ENCODE measurements at places on chromosomes 7 and 10.
A peak's percentile ranks its signal among the peaks of the same experiment; 100 is the strongest.

GRCh38 chr10:21292763-21293517, 232.5 kb downstream of the SKIDA1 start:
- DNase-seq: peak; percentile 90

DNA sequence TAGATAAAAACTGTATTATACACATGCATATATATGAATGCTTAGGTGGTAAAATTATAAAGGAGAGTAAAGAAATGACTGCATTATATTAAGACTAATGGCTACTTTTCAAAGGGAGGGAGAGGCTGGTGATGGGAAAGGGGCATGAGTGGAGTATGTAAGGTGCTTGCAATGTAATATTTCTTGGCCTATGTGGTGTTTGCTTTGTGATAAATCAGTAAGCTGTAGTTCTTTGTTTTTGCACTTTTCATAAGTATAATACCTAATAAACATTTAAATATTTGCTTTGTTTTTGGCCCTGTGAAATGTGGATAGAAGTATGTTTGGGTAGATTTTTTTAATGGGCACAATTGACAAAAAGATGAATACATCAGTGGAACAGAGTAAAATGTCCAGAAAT, 25.9 kb downstream of the AGBL3 start:
- no peak for DNase-seq

DNA sequence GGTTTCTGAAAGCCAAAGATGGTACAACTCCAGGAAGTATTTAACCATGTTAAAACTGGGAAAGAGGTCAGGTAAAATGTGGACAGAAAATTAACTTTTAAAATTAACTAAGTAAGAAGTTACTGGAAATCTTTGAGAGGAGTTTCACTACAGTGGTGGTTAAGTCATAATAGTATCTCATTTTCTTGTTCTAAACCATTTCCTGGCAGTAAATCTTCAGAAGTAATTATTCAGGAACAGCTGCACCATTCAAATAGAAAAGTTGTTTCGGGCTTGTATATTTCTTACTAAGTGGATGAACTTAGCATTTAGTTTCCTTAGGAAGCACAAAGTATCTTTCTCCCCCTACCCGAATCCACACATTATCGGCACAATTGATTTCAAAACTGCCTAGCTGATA, 27.1 kb downstream of the COPG2 start:
- DNase-seq: no peak

- DNase-seq: no peak
Observed at GRCh38 chr10:118939211-118940007, 90.1 kb upstream of the NANOS1 start.

GRCh38 chr7:132472463-132473120, 103.7 kb downstream of the PLXNA4 start:
- no peak for DNase-seq

DNA sequence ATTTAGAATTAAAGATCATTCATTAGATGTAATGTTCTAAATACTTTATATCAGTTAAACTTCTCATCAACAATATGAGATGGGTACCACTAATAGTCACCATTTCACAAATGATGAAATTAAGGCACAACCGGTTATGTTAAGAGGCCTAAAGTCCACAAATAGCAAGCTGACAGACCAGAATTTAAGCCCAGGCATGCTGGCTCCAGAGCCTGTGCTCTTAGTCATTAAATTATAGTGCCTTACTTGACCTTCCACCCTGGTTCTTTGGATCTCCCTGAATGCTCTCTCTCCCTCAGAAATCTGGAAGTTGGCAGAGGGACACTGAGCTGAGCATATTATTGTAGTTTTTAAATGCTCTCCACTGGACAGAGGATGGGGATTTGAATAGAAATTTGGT, 3.6 kb downstream of the LIPN start:
- DNase-seq: peak; percentile 19

GRCh38 chr7:55534262-55534915, 37.9 kb downstream of the VOPP1 start:
- DNase-seq: no peak

- no peak for DNase-seq
Observed at GRCh38 chr7:17275749-17276671, 22.4 kb upstream of the AHR start.

DNA sequence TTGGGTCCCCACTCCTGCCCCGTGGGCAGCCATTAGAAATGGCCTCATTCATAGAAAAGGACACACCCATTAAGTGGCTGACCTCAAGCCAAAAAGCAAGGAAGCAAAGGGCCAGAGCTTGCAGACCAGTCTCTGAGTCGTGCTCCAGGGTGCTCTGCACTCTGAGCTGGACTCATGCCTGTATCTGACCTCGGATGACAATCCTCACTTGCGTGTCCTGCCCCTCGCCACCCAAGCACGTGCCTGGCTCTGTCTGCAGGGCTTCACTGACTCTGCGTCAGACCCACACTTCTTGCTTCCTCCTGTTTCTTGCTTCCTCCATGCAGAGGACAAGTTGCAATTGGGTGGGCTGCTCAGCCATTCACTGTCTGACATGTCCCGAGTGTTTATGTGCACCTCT, 138.8 kb downstream of the OAT start:
- DNase-seq: no peak

DNA sequence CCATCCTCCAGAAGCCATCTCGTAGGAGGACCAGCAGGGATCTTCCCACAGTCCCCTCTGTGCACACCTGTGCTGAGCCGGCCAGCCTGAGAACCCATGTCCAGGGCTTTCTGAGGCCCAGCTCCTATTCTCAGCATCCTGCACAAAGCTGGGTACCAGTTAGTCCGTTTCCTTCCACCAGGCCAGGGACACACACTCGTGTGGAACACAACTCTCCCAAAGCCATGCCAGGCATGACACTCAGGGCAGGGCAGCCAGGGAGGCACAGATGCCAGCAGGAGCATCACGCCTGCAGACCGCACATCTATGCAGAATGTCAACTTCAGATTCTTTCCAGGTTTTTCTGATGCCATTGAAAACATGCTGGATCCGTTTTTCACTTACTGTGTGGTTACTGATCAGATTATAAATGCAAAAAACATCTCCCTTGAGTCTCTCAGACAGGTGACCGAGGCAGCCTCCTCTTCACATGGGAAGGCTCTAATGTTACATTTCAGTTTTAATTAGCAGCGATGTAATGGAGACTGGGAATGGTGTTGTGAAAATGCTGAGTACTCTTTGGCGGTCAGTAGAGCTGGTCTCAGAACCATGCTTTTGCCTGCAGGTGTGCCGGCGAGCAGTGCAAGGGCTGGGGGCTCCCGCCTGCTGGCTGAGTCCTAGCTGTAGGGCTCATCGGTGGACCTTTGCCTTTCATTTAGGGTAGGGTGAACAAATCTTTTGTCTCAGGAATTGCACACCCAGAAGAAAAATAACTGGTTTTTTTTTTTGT, 3.3 kb upstream of the SUN1 start:
- DNase-seq: no peak

GRCh38 chr7:101882595-101883564, 65.5 kb downstream of the CUX1 start:
- DNase-seq: peak; percentile 79

DNA sequence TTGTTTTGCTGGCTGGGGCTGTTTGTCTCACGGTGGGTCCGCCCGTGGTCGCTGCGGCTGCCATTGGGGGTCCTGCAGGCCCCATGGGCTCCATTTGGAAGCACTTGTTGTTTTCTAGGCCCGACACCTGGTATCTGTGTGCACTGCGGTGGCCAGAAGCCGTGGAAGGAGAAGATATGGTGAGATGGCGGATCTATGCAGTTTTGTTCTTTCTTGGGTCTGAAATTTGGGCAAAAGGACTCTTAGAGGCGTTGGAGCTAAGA, 109.5 kb upstream of the SHH start:
- no peak for DNase-seq

DNA sequence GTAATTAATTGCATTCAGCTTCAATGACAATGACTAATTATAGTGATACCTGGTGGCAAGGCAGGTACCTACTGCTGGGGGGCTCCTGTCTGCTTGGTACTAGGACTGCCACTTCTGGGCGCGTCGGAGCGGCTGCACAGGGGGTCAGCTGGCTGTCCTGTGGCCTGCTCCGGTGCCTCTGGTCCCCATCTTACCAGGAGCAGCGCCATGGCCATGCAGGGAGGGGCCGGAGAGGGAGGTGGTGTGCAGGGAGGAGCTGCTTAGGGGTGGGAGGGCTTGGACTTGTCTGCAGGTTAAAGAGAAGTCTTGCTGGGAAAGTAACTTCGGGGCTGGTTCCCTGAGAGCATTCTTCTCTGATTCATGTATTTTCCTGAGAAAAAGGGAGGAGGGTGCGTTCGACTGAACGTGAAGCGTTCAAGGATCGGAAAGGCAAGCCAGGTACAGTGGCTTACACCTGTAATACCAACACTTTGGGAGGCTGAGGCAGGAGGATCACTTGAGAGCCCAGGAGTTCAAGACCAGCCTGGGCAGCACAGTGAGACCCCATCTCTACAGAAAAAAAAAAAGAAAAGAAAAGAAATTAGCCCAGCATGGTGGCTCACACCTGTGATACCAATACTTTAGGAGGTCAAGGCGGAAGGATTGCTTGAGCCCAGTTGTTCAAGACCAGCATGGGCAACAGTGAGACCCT, 15.4 kb downstream of the CUX1 start:
- DNase-seq: no peak

GRCh38 chr10:113410618-113411017, 142.2 kb upstream of the HABP2 start:
- DNase-seq: no peak

DNA sequence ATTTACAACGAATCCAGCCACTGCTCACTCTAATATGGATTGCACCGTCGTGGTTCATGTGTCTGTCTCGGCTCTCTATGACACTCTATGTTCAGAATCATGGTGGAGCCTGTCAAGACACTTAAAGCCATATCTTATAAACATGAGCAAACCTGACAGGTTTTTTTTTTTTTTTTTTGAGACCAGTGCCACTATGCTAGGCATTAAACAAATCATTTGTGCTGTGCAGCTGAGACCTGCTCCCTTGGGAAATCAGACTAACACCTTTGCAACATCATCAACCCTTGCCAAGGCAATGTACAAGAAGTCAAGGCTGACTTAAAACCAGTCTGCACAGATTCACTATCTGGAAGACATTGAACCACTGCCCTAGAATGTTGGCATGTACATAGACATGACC, 181.2 kb upstream of the ANK3 start:
- DNase-seq: no peak

DNA sequence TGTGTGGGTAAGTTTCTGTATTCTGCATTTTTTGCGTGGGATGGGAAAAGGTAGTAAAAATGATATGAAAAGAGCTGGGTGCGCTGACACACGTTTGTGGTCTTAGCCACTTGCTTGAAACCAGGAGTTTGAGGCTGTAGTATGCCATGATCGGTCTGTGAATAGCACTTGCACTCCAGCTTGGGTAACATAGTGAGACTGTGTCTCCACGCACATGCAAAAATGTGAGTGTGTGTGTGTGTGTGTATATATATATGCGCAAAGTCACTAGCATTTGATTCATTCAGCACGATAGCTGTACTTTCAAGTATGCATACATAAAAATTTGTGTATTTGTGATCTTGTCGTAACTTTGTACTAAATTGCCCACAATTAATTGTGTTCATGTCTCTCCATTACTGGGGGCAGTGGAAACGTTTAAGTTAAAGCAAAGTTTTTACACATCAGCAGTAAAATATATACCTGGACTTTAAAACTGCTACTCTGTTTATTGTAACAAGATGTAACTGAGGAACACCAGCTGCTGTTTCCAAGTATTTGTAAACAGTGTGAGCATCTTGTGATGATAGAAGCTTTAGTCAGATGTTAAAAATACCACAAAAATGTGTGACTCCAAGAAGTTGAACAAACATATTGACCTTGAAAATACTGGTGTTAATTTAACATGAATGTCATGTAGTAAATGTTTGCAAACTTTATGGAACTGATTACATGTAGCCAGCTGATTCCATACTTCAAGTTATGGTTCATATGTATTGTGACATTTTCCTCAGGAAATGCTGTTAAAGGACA, 1.6 kb downstream of the ZRANB1 start:
- no peak for DNase-seq

GRCh38 chr7:47893238-47893637, 55.0 kb downstream of the PKD1L1 start:
- DNase-seq: no peak
